ENCODE measurements at places on chromosomes 7 and 10. TPM values are rescaled to one million over a fixed set of nuclear protein-coding genes. Genes with fewer than 3 reads are reported as not detected.

The DAGLB gene
- 59.1 TPM for total RNA-seq

The SEMA3A gene
- 5.6 TPM for total RNA-seq

The DOCK1 gene
- total RNA-seq, result 200 TPM

The NKX2-3 gene
- 9.3 TPM for total RNA-seq

The GIMAP8 gene
- total RNA-seq, result 3.6 TPM

The ITPRID1 gene
- total RNA-seq, result 6.3 TPM

The PSPH gene
- 15.1 TPM for total RNA-seq

The CLCN1 gene
- total RNA-seq, result not detected

- H3K27me3 ChIP-seq, result no peaks in the 10 kb centered on the region
- no peaks in the 10 kb centered on the region for H3K4me1 ChIP-seq
- no peak overlapping the region for H3K27ac ChIP-seq
- DNase-seq, result no peak
- H3K4me3 ChIP-seq, result no peak overlapping the region
- no peaks in the 10 kb centered on the region for H3K36me3 ChIP-seq
These were observed 11.8 kb downstream of the TFEC start for GRCh38 chr7:116018731-116019130.

GRCh38 chr7:150374472-150374871 is 4.7 kb upstream of the ZNF775 start:
- H3K4me1 ChIP-seq, result peaks cover 78% of the 10 kb centered on the region
- peak overlapping the region; percentile 93 for H3K27ac ChIP-seq
- no peak for DNase-seq

- H3K36me3 ChIP-seq, result no peaks in the 10 kb centered on the region
- H3K4me3 ChIP-seq, result peak overlapping the region; percentile 17
- H3K4me1 ChIP-seq, result peaks cover 32% of the 10 kb centered on the region
These were observed 254.6 kb downstream of the TNS3 start for GRCh38 chr7:47327346-47327697.

DNA sequence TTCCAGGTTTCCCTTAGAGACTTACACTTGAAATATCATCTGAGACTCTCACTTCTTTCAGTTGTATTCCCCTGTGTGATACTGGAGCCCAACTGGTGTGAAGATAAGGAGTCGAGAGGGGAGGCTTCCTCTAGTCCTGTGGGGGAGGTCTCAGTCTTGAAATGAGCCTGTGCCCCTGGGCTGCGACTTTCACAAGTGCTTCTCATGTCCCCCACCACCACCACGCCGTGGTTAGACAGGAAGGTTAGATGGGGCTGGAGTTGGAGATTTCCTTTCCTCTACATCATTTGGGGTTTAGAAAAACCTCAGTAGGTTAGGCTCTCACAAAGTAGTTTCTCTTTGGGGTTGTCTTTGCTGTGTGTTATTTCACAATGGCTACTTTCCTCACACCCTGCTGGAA is 25.6 kb upstream of the MKX start:
- H3K4me3 ChIP-seq, result no peak overlapping the region
- no peaks in the 10 kb centered on the region for H3K36me3 ChIP-seq
- no peak overlapping the region for H3K27ac ChIP-seq
- H3K4me1 ChIP-seq, result no peaks in the 10 kb centered on the region
- peaks cover 11% of the 10 kb centered on the region for H3K27me3 ChIP-seq

DNA sequence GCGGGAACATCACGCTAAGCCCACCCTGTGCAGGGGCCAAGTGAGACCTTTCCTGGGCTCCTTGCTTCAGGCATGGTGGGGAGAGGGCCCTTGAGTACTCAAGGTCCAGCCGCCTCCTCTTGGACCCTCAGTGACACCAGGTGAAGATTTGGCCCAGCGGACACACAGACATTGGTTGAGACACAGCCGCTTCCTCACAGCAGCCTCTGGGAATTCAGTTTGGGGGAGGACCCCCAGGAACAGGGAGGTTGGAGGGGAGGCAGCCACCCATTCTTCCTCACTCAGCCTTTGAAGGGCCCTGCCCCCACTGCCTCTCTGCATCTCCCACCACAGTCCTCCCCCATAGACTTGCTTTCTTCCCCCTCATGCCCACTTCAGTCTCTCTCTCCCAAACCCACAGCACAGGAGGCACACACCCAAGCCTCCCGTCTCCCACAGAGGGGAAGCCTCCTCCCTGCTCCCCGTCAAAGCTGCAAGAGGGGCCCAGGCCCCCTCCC is 31.9 kb downstream of the ANXA8 start:
- H3K36me3 ChIP-seq, result no peaks in the 10 kb centered on the region
- no peak overlapping the region for H3K27ac ChIP-seq
- H3K4me1 ChIP-seq, result no peaks in the 10 kb centered on the region
- H3K4me3 ChIP-seq, result no peak overlapping the region

GRCh38 chr7:34043461-34044305 is 138.3 kb downstream of the BMPER start:
- DNase-seq, result no peak
- no peak overlapping the region for H3K4me3 ChIP-seq
- no peak overlapping the region for H3K27ac ChIP-seq
- H3K4me1 ChIP-seq, result peaks cover 2% of the 10 kb centered on the region
- H3K36me3 ChIP-seq, result no peaks in the 10 kb centered on the region
- no peaks in the 10 kb centered on the region for H3K27me3 ChIP-seq

DNA sequence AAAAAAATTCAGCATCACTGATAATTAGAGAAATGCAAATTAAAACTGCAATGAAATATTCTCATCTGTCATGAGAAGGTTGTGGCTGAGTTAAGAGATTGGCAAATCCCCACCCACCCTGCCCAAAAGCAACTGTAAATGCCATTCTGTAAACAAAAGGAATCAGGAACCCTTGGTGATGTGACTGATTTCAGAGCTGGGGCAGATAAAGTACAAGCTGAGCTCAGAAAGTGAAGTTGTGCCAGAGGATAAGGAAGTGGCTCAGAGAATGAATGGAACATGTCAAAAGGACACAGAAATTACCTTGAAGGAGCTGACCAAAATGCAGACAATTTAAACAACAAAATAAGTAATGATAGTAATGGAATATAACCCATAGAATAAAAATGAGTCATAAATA is 32.7 kb upstream of the ARMS2 start:
- no peak overlapping the region for H3K4me3 ChIP-seq
- peaks cover 2% of the 10 kb centered on the region for H3K36me3 ChIP-seq
- H3K27ac ChIP-seq, result no peak overlapping the region
- H3K4me1 ChIP-seq, result peaks cover 14% of the 10 kb centered on the region
- H3K27me3 ChIP-seq, result no peaks in the 10 kb centered on the region

Data from transverse colon (tissue), 4 donors.